ENCODE measurements at places on chromosomes 12 and 14. TPM values are rescaled to one million over a fixed set of nuclear protein-coding genes. Genes with fewer than 3 reads are reported as not detected.

Gene SSTR1
- total RNA-seq: not detected

DNA sequence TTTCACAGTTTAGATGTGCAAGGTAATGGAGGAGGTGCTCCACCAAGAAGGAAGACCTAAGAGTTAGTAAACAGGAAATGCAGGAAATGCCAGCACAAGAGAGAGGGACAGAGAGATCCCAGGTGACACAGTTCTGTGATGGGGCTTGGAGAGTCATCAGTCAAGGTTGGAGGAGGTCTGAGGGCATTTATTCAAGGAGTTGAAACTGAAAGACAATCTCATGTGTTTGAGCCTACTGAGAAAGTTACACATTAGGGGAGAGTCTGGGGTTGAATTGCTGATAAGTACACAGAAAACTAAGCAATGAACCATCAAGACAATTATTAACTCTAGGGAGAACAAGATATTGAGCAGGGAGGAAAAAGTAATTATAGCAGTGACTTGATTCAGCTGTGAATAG, 138.5 kb downstream of the ANO6 start:
- H3K36me3 ChIP-seq: peaks cover 55% of the 10 kb centered on the region
- H3K27ac ChIP-seq: peak overlapping the region; percentile 27
- peaks cover 7% of the 10 kb centered on the region for H3K4me1 ChIP-seq
- H3K27me3 ChIP-seq: no peaks in the 10 kb centered on the region
- H3K4me3 ChIP-seq: no peak overlapping the region
- DNase-seq: no peak

Gene DTX1
- total RNA-seq: 8.3 TPM

DNA sequence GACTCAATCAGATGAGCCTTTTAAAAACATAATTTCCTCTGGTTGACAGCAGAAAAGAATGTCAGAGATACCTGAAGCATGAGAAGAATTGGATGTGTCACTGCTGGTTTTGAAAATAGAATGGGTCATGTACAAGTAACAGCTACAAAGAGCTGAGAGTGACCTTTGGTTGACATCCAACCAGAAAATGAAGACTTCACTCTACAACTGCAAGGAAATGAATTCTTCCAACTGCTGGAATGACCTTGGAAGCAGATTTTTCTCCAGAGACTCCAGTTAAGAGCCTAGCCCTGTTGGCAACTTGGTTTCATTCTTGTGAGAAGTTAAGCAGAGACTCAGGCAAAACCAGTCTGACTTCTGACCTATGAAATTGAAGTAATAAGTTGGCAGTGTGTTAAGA, 505.9 kb downstream of the SLC16A7 start:
- DNase-seq: no peak
- no peaks in the 10 kb centered on the region for H3K36me3 ChIP-seq
- H3K4me1 ChIP-seq: no peaks in the 10 kb centered on the region

Gene SERPINA1
- total RNA-seq: 4.3 TPM

Gene MTRFR
- total RNA-seq: 27.7 TPM

- H3K27me3 ChIP-seq: no peaks in the 10 kb centered on the region
- H3K4me1 ChIP-seq: peaks cover 30% of the 10 kb centered on the region
- no peak overlapping the region for H3K27ac ChIP-seq
- H3K4me3 ChIP-seq: no peak overlapping the region
- DNase-seq: peak; percentile 74
Observed at GRCh38 chr14:90383731-90384542, 12.9 kb upstream of the CALM1 start.

Gene TMTC1
- total RNA-seq: not detected

DNA sequence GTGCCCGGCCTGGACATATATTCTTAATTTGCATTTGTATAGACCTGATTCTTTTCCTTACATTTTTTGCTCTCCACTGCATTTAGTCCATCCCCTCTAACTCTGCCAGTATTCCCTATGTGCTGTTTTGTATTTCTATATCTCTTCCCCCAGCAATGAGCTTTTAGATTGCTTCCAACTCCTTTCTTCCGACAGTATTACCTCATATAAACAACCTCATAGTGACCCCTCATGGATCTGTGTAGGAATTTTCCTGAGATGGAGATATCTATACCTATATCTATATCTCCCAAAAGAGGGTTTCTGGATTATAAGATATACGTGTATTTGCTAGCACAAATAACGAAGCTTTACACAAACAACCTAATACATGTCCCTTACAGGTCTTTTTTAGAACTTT, 161.9 kb downstream of the CRADD start:
- no peak for DNase-seq
- no peaks in the 10 kb centered on the region for H3K4me1 ChIP-seq
- peaks cover 18% of the 10 kb centered on the region for H3K36me3 ChIP-seq
- H3K27me3 ChIP-seq: no peaks in the 10 kb centered on the region
- H3K4me3 ChIP-seq: no peak overlapping the region
- no peak overlapping the region for H3K27ac ChIP-seq

Gene MGST1
- total RNA-seq: not detected

DNA sequence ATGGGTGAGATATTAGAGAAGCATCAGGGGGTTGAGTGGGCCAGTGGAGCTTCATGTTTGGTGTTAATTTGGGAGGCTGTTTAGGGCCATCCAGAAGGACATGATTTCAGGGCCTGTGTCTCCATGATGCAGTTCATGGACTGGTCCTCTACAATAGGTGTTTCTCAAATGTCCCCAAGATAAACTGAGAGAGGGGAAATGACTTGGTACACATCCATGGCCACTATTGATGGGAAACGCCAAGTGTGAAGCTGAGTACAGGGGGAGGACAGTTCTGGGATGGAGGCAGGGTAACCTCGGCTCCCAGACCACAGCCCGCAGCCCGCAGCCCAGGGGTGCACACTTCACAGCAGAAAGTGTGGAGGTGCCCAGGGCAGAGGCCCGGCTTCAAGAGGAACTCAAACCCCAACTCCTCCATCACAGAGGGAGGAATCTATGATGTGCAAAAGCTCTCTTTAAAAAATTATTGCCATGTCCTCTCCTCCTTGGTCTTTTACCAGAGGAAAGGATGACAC, 33.3 kb downstream of the CACNA2D4 start:
- peaks cover 5% of the 10 kb centered on the region for H3K27me3 ChIP-seq
- DNase-seq: no peak
- no peak overlapping the region for H3K4me3 ChIP-seq

- H3K36me3 ChIP-seq: no peaks in the 10 kb centered on the region
- no peak for DNase-seq
- no peak overlapping the region for H3K27ac ChIP-seq
- H3K27me3 ChIP-seq: peaks cover 21% of the 10 kb centered on the region
- H3K4me1 ChIP-seq: peaks cover 10% of the 10 kb centered on the region
Observed at GRCh38 chr12:93059925-93060665, 131.0 kb upstream of the EEA1 start.

Gene ISCU
- 105 TPM for total RNA-seq

DNA sequence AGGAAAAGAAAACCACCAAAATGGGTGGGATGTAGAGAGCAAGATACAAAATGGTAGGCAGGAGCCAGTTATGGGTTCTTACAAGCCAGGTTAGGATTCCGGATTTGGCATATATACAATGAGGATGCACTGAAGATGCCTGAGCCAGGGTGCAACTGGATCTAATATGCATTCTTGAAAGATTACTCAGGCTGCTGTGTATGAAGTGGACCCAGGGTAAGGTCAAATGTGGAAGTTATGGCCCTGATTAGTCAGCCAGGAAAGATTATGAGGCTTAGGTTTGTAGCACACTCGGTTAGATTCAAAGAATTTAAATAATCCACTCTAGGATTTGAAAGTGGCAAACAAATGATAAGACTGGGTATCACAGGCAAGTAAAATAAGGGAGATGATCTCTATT, 1750.7 kb upstream of the FLRT2 start:
- no peak overlapping the region for H3K4me3 ChIP-seq
- H3K27me3 ChIP-seq: no peaks in the 10 kb centered on the region
- H3K27ac ChIP-seq: no peak overlapping the region
- no peaks in the 10 kb centered on the region for H3K4me1 ChIP-seq

- H3K36me3 ChIP-seq: no peaks in the 10 kb centered on the region
- no peak for DNase-seq
- H3K27ac ChIP-seq: no peak overlapping the region
- peaks cover 16% of the 10 kb centered on the region for H3K27me3 ChIP-seq
- H3K4me3 ChIP-seq: no peak overlapping the region
Observed at GRCh38 chr14:94531187-94531586, 21.9 kb upstream of the SERPINA12 start.

Gene FGD6
- 2.0 TPM for total RNA-seq
